ENCODE measurements at places on chromosomes 6 and 20.
A peak's percentile ranks its signal among the peaks of the same experiment; 100 is the strongest.

- no peak for DNase-seq
Measured at GRCh38 chr6:125294036-125294435, 7.7 kb downstream of the HDDC2 start.

DNA sequence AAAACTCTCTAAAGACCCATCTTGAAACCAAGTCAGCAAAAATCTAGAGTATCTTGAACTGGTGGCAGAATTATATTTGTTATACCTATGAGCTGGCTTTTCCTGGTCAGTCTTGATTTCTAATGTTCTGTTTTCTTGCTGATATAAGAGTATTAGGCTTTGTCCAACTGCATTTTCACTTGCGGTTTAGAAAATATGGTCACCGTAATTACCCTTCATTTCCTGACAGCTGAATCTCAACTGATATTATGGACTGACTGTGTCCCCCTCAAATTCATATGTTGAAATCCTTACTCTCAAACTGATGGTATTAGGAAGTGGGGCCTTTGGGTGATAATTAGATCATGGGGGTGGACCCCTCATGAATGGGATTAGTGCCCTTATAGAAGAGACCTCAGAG, 72.1 kb downstream of the TXLNB start:
- DNase-seq: no peak

DNA sequence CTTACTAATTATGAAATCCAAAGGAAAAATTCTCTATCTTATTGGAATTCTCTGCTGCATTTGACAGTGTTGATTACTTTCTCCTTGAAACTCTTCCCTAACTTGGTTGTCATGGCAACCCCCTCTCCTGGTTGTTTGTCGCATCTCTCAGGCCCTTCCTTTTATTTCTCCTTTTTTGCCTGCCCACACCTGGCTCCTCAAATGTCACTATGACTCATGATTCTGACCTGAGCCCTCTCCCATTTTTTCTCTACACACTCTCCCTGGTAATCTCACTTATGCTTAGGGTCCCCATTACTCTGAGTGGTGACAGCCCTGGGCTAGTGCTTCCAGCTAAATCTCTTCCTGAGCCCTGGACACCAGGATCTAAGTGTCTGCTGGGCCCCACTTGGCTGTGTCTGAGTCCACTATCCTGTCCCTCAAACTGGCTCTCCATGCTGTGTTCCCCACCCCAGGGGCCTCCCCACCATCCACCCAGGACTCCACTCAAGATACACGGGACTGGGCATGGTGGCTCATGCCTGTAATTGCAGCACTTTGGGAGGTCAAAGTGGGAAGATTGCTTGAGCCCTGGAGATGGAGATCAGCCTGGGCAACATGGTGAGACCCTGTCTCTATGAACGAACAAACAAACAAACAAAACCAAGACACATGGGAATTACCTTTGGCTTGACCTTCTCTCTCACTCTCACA, 16.5 kb upstream of the NNAT start:
- no peak for DNase-seq

DNA sequence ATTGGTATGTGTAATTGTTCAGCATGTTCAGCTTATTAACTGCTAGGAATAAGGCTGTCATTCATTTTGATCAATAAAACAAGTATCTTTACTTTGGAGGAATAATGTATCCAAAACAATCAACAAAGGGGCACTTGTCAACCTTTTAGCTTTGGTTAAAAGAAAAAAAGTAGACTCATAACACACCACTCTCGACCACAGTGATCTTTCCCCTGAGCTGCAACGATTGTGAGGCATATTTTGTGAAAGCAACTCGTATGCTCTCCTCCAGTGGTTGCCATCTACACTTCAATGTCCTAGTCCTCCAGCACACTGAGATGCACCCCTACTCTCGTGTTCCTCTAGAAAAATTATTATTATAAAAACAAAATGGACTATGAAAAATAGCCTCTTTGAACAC, 60.1 kb upstream of the PDE7B start:
- no peak for DNase-seq

DNA sequence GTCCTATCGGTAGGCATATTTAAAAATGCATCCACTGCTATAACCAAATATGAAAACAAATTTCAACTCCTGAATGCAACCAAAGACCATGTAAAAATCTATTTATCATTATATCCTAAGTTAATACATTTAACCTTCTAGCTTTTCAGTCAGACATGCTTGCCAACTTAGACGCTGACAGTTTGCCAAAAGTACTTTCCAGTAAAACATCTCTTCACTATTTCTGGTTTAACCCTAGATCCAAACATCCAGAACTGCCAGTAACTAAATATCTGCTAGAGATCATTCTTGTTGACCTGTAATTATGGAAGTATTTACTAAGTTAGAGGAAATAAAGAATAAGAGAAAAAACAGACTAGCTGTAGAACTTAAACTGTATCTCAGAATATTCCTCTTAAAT, 210.2 kb upstream of the THEMIS start:
- no peak for DNase-seq

DNA sequence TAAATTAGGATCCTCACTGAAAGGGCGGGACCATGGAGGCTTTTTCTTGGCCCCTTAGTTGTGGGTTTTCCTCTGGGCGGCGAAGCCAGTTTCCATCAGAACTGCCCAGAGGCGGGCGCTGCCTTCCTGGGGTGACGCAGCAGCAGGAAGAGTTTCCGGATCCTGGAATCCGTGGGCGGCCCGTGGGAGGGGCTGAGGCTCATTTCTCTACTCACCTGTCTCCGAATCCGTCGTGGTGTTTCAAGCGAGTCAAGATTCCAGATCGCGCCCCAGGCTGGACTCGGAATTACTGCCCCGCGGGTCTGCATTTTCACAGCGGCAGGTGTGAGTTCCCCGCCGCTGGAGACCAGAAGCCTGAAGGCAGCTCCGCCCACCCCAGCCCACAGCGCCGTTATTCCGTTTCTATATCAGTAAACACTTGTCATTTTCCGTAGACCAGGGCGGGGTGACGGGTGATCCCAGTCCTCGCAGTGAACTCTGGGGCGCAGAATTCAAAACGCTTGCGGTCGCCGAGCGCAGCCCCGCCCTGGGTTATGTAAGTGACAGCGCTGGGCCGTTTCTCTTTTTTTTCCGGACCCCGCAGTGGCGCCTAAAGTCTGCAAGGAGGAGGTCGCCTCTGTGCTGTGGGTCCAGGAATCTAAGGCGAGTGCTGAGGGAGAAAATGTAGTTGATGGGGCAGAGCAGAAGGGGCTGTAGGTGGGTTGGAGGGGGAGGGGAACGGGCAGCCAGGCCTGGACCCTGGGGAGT, 27.2 kb upstream of the POU5F1 start:
- DNase-seq: peak; percentile 73

- DNase-seq: no peak
Measured at GRCh38 chr6:89411145-89412070, 665 bp downstream of the RRAGD start.

GRCh38 chr20:58044286-58044685, 184.2 kb downstream of the ANKRD60 start:
- no peak for DNase-seq

DNA sequence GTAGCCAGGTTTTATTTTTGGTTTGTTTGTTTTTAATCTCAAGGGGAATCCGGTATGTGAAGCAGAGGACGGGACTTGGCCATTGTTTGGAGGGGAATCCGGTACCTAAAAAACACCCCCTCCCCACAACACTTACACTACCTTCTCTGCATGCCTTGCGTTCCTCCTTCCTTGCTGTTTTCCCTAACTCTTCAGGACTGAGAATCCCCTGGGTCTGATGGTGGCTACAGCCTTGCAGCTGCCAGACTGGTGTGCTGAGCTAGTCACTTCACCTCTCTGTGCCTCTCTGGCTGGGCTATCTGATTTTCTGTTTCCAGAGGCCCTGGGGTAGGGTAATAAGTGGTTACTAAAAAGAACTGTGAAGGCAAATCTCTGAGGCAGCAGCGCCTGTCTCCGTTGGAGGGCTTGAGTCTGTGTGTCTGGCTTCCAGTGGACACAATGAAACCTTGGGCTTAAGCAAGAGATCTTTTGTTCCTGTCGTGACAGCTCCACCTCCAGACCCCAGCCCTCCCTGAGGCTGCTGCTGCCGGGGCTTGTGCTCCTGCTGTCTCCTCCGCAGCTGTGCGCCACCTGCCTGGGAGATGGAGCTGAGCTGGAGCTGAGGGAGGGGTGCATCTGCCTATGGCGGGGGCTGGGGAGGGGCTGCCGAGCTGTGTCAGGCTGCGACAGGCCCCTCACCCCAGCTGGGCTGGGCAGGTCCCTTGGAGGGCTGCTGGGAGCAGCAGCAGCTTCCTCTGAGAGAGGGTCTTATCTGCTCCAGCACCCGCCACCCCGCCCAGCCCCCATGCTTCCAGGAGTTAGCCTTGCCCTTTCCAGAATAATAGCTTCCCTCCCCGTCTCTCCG, 65.8 kb upstream of the CCDC167 start:
- DNase-seq: peak; percentile 44

DNA sequence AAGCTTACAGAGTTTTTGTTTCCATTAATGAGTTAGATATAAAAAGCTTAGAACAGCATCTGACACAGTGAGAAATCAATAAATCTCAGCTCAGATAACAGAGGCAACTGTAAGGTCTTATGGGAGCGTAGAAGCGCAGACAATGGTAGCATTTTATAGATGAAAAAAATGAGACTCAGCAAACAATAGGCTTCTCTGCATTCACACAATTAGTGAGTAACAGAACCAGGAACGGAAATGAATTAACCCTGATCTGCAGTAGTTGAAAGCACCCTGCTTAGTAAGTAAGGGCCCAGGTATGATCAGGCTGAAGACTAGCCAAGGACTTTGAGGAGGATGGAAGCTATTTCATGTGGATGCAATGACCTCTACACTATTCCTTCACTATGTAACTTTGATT, 147.2 kb upstream of the EYA4 start:
- DNase-seq: no peak

DNA sequence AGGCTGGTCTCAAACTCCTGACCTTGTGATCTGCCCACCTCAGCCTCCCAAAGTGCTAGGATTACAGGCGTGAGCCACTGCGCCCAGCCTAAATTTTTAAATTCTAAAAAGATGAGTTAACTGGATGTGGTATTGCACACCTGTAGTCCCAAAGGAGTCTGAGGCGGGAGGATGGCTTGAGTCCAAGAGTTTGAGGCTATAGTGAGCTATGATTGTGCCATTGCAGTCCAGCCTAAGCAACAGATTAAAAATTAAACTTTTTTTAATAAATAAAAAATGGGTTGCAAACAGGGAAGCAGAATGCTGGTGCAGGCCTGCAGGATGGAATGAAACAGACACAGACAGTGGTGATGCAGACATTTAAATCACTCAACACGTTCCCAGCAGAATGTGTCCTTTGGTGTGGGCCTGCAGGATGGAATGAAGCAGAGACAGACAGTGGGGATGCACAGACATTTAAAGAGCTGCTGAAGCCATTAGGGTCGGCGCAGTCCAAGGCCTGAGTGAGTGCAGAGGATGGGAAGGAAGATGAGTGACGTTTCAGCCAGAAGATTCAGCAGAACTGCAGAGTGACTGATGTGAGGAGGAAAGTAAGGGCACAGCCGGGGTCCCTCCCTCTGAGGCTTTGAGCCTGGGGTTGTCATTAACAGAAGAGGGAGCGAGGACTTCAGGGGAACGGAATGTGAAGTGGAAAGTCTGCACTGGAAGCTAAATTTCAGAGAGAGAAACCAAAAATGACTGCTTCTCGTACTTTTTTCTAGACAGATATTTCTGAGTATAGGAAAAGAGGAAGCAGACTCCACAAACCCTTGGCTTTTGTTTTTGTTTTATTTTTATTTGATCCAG, 117.5 kb downstream of the RIN2 start:
- DNase-seq: no peak

GRCh38 chr20:58023346-58023745, 205.1 kb downstream of the ANKRD60 start:
- DNase-seq: no peak

- DNase-seq: no peak
Measured at GRCh38 chr6:80215063-80215462, 108.6 kb downstream of the BCKDHB start.

GRCh38 chr6:138620630-138621029, 121.3 kb upstream of the NHSL1 start:
- no peak for DNase-seq

DNA sequence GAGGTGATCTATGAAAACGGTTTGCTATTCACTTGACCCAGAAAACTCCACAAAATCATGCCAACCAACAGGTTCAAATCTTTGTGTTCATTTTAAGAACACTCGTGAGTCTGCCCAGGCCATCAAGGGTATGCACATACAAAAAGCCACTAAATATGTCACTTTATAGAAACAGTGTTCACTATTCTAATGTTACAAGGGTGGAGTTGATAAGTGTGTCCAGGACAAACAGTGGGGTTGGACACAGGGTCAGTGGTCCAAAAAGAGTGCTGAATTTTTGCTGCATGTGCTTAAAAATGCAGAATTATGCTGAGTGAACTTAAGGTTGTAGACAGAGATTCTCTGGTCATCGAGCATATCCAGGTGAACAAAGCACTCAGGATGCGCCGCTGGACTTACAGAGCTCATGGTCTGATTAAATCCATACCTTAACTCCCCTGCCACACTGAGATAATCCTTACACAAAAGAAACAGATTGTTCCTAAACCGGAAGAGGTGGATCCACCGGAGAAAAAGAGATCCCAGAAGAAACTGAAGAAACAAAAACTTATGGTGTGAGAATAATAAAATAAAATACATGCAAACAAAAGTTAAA, 23.5 kb downstream of the KIAA0408 start:
- no peak for DNase-seq

DNA sequence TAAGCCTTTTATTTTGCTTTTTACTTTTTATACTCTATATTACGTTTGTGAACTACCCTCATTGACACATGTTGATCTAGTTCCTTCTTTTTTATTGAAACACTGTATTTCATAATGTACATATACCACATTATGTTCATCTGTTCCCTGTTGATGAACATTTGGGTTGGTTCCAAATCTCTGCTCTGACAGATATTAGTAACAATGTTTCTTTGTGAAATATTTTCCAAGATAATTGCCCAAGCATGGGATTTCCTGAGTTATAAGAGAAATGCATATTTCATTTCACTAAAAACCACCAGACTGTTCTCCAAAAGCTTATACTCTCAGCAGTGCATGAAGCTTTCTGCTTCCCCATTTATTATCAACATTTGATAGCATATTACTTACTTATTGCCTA, 44.2 kb upstream of the TNFRSF21 start:
- DNase-seq: no peak

GRCh38 chr6:116445102-116445501, 16.1 kb upstream of the CALHM6 start:
- DNase-seq: no peak

DNA sequence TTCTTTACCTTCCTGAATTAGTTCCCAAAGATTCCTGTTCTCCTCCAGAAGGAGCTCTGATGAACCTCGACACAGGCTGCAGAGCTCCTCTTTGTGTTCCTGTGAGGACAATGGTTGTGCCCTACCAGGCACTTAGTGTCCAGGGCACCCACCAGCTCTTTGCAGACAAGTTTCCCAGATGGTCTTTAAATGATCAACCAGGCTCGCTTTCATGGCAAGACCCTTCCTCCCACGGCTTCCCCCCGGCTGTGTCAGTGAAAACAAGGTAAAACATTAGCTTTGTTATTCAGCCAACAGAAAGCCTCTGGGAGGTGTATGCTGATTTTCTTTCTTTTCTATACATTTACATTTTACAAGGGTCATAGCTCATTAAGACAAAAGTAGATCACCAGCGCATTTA, 32.3 kb upstream of the CNKSR3 start:
- DNase-seq: no peak

All from NCI-H1930 (cell line).